ENCODE measurements at places on chromosomes 4 and X.

- no peak for DNase-seq
Observed at GRCh38 chr4:183936574-183937345, 31.7 kb downstream of the STOX2 start.

GRCh38 chr4:76087007-76087769, 12.7 kb downstream of the ART3 start:
- no peak for DNase-seq

DNA sequence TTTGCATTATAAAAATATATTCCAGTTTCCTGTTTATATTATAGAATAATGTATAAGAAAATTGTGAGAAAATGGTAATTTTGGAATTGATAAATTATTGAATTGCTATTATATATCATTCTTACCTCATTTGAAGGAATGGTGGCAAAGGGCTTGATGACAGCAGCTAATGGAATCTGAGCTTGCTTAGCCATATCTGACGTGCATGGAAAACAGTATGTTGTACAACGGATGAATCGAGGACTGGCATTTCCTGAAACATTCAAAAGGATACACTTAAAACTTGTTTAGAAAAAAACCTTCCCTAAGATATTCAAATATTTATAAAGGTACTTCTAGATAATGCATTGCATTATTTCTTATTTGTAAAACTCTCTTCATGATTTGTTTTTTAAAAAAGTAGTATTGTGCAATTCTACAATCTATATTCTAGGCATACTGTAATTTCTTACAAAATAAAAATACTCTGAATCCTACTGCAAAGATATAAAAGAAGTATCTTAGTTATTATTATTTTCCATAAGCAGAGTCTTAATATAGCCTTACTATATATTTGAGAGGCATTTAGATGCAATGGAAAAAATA, 38.3 kb downstream of the SEC24D start:
- no peak for DNase-seq

DNA sequence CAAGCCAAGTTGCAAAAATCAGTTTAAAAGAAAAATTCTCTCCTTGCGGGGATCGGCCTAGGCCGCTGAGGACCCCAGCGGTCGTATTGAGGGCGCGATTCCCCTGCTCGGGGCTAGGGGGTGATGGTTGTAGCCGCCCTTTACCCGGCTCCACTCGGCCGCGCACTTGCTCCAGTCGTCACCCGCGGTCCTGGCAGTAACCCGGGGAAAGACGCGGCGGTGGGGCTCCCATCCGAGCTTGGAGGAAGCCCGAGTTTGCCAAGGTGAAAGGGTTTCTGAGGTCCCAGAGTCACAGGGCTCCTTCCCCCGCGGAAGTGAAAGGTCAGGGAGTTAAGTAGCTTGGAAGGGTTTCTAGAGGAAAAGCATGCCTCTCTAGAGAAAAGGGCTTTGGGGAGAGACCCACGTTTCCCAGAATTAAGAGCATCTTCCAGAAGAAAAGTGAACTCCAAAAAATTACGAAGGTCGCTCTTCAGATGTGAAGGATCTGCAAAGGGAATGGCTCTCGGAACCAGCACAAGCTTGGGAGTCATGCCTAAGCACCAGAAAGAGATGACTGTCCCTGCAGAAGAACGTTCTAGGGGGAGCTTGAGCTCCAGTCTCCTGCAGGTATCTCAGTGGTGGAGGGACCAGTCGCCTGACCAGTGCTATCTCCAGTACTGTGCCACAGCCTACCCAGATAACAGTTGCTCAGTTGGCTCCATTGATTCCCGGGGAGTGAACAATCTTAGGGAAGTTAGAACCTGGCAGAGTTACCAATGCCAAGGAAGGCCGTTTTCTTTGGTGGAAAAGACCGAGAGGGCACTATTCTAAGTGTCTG, 875 bp downstream of the LAP3 start:
- no peak for DNase-seq

- no peak for DNase-seq
Observed at GRCh38 chr4:4572821-4573220, 31.0 kb upstream of the STX18 start.

- DNase-seq, result peak; percentile 9
Observed at GRCh38 chrX:17654116-17654515, 83.2 kb upstream of the SCML1 start.

DNA sequence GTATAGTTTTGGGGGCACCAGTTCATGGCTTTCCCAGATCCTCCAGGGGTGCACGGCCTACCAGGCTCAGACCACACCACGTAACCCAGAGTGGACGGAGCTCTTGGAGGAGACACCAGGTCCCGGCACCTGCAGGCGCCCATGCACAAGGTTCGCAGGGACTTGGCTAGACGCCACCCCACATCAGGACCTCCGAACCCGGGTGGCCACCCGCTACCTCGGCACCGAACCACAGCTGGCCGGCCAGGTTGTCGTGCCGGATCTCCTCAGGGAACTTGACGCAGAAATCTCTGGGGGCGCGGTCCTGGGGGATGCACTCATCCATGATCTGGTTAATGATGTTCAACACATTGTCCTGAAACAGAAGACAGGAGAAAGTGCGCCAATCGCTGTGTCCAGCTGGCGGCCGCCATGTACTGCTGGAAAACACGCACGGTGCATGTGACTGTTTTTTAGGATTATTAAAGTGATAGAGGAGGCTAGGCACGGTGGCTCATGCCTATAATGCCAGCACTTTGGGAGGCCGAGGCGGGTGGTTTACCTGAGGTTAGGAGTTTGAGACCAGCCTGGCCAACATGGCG, 77.1 kb downstream of the ZFYVE28 start:
- DNase-seq, result no peak

- no peak for DNase-seq
Observed at GRCh38 chr4:930028-930551, 2.0 kb downstream of the GAK start.

DNA sequence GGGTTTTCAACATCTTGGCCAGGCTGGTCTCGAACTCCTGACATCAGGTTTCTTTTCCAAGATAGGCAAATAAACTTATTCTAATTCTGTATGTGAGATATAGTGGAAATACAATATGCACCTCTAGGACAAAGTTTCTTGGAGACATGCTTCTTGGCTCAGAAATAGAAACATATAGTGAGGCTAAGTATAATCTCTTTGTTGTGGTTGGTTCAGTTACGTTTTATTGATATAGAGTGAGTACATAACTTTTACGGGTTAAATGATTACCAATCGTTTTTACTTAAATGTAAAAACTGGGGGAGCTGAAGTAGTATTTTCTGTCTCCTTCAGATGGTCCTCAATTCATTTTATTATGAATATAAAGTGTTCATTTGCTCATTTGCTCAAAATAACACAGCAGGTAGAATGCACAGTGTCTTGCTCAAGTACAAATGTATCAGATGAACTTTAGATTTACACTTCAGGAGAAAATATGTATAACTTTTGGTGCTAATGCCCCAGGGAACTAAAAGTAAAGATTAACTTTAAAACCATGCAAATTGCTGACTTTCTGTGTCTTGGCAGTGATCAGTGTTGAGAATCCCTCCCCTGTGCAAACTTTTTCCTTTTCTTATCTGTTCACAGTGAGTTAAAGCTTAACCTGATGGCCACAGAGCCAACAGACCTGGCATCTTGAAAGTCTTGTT, 77.6 kb downstream of the AFF1 start:
- DNase-seq, result no peak

DNA sequence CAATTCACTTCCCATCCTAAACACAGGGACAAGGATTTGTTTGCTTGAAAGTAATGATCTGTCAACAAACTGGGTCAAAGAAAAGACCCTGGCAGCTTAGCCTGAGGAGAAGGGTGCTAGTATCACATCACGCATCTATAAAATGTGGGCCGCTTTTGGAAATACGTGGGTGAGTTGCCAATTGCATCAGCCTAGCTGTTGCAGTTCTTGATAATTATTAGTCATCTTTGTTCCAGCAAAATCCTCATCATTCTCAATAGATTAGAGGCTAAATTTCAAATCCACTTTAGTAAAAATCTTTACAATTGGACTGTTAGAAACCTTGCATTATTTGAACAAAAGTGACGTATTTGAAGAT, 33.6 kb upstream of the TAPT1 start:
- no peak for DNase-seq

DNA sequence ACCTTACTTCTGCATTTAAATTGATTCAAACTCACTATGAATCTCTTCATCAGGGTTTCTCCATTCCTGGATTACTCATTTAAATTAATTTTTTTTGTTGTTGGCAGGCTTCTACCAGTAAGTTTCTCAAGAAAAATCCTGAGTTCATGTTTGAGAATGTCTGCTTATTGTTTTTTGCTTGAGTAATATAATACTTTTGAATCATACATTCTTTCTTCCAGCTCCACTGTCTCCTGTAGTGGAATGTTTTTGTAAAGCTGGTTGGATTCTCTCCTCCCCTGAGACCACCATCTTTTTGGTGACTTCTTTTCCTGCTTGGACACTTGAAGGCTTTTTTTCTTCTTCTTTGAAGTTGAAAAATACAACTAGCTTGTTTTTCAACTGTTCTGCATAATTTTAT, 4.3 kb upstream of the MID1IP1 start:
- DNase-seq, result no peak

GRCh38 chr4:108058685-108059440, 69.2 kb downstream of the HADH start:
- DNase-seq, result no peak

DNA sequence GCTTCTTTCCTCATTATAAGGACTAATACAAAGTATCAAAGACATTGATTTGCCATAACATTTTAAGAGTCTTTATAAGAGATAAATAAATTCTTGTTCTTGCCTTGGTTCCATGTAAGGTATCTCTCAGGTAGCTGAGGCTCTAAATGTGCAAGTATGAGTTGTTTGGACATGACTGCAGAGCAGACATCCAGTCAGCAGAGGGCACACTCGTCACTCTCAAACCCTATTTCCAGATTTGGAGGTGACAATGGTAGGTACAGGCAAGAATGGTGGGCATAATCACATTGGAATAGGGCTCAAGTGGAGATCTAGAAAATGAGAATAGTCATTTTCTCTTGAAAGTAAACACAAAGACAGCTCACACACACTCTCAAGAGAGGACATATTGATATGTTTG, 133.3 kb upstream of the ZIC3 start:
- no peak for DNase-seq

DNA sequence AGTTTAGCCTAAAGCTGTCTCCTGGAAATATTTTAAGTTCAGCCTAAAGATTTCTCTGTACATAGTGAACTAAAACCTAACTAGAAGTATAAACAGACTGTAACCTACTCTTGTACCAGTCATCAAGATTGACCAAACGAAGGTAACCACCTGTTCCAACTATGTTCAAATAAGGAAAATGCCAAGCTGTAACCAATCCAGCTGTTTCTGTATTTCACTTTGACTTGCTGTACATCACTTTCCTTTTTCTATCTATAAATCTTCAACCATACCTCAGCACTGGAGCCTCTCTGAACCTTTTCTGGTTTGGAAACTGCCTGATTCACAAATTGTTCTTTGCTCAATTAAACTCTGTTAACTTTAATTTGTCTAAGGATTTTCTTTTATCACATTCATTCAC, 3.1 kb upstream of the CYSLTR1 start:
- DNase-seq, result no peak

GRCh38 chrX:20995829-20996228, 378.4 kb upstream of the CNKSR2 start:
- no peak for DNase-seq

- DNase-seq, result no peak
Observed at GRCh38 chrX:64976673-64977040, 407 bp upstream of the ZC4H2 start.
